ENCODE measurements at places on chromosomes 11 and 22.

DNA sequence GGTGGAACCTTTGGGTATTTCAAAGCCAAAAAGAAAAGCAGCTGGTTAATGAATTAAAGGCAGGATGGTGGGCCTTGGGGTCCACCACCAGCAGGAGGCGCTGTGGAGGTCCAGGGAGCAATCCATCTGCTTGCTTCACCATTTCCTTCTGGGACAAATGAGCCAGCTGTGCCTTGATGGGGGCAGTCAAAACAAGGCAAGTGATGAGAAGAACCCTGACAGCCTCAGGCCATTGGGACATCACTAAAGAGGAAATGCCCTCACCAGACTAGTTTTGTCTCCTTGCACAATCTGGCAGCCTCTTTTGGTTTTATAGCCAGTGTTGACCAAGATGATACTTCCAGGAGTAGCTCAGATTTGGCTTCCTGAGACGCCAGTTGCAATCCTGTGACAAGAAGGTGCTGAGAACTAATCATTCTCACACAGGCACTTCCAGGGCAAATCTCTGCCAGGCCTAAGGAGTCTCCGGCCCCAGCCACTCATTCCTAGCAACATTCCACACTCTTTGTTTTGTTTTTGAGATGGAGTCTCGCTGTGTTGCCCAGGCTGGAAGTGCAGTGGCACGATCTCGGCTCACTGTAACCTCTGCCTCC lies 38.2 kb upstream of the WEE1 start:
- peak; percentile 65 for DNase-seq

DNA sequence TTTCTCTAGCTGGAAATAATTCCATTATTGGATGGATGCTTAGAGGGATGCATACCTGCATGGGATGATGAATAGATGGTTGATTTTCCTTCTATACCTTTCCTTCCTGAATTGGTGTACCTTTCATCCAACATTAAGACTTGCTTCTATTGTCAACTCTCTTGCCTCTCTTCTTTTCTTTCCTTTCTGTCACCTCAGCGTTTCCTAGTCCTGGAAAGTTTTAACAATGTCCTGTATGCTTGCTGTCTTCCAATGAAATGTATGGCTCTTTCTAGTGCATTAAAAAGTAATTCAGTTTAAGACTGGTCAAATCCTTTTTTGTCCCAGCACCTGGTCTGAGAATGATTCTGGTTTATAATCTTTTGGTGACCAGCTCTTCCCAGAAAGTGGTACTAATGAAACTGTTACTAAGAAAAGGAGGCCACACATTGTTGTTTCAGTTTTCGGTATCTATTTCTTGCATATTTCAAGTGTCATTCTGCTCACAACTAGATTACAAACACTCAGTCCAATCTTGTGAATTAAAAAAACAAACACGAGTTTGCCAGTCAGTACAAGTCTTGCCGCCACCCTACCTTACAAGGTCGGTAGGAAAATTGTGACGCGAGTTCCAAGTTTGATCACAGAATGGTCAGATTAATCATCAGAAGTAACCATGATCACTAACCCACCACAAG lies 8.0 kb downstream of the POU2AF1 start:
- DNase-seq = no peak

DNA sequence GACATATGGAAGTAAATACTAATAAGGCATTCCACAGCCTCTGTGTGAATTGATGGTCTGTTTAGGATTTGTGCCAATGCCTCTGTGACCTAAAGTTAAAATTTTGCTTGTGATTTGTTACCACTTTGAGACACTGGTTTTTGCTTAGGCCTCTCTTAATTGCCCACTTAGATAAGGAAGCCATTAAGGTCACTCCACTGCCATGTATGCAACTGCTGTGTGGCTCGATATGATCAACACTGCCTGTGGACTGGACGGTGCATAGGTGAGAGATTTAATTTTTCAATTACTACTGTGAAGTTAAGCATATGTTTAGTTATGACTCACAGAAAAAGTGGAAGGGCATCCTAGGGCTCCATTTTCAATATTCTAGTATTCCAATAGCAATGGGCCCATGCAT lies 36.9 kb downstream of the CSRP3 start:
- DNase-seq = no peak

DNA sequence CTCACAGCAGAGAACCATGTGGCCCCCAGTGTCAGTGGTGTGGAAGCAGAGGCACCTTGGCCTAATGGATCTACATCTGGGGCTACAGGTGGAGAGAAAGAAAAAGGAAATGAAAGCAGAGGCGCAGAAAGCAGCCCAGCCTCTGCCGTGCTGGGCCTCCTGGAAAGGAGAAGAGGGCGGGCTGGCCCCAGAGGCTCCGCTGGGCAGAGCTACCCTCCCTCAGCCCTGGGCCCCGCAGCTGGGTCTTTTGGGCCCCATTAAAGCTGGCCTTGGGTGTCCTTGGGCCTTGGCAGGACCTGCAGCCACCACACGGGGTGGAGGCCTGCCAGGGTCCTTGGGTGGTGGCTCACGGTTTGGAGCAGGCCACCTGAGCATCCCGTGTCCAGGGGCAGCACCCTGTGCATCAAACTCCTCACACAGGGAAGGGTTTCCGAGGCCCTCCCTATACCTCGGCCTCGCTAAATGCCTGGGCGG lies 31.6 kb upstream of the GAL start:
- DNase-seq = no peak

GRCh38 chr22:47781427-47782111 lies 1019.1 kb downstream of the TBC1D22A start:
- no peak for DNase-seq

DNA sequence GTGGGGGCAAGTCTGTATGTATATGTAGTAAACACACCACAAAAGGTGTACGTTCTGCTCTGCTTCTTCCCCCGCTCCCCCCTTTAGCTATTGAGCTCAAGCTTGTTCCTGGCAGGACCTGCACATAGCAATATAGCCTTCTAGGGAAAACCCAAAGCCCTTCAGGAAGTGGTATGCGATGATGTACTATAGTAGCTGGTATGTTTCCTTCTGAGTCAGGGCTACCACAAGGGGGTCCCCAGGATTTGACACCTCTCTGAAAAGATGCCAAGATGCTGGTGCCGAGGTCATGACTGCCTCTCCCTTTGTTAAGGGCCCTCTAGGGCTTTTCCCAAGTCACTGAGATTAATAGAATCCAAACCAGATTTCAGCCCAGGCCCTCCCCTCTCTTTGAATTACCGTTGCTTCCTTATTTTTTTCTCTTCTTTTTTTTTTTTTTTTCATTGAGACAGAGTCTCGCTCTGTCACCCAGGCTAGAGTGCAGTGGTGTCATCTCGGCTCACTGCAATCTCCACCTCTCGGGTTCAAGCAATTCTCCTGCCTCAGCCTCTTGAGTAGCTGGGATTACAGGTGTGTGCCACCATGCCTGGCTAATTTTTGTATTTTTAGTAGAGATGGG lies 268.4 kb downstream of the ETS1 start:
- DNase-seq = peak; percentile 43

DNA sequence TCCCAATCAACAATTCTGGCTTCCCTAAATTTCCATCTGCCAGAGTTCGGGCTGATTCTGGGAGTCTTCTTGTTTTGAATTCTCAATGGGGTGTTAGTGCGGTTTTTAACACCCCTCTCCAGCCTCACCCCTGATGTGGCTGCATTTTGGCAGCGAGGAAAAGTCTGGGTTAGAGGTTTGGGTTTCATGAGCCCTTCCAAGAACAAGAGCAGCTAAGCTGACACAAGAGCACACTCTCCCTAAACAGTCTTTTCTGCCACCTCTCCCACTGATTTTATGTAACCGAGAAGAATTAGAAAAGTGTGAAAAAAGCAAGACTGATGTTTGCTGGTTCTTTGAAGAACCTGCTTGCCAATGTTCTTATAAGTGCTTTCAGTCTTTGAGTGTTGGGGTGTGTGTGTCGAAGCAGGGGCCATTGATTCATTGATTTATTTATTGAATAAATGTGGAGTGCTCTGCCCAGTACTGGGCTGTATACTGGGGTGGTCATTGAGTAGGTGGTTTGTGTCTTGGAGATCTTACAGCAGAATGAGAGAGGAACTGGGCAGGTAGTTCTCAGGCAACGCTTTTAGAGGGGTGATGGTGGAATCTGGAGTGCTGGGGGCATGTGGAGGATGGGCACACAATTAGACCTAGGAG lies 101.5 kb downstream of the TRAF6 start:
- no peak for DNase-seq

DNA sequence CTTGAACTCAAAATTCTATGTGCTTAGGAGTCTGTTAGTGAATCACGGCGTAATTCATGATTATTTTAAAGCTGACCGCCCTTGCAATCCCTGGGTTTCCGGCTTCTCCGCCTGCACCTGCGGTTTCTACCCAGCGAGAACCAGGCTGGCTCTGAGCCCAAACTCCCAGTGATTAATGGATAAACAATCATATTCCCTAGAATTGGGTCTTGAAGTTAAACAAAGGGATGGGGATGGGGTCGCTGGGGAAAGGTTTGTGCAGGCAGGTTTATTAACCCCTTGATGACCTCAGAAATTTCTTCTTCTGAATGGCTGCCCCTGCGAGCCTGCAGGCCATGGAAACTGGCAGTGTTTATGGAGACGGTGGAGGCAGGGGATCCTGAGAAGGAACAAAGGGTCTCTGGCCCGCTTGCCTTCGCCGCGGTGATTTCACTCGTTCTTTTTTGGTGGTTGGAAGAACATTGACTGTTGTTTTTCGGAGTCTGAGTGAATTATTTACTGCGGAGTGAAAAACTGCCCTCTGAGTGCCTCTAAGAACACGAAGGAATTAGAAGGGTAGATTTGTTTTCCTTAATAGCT lies 1000.3 kb downstream of the BRD1 start:
- peak; percentile 72 for DNase-seq

DNA sequence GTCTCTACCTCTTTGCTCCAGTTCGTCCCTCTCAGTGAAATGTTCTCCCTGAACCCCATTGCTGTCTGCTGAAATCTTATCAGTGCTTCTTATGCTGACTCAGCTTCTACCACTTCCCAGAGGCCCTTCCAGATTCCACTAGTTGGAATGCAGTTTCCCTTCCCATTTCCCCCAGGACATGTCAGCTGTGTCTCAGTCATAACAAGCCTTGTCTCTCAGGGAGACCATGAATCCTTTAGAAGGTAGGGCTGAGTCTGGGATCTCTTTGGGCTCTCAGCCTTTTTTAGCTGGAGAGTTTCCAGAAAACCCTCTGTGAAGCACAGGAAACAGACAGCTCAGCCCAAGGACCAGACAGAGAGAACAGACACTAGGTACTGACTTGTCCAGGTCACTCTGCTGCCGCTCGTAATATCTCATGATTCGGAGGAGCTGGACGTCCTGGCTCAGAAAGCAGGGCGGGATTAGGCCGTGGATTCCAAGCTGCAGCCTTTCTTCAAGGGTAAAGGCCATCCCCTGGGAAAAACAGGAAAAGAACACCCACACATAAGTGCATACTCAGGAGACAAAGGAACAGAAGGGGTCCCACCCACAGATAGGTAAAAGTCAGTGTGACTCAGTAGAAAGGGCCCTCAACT lies 113.0 kb downstream of the ME3 start:
- DNase-seq = peak; percentile 74

DNA sequence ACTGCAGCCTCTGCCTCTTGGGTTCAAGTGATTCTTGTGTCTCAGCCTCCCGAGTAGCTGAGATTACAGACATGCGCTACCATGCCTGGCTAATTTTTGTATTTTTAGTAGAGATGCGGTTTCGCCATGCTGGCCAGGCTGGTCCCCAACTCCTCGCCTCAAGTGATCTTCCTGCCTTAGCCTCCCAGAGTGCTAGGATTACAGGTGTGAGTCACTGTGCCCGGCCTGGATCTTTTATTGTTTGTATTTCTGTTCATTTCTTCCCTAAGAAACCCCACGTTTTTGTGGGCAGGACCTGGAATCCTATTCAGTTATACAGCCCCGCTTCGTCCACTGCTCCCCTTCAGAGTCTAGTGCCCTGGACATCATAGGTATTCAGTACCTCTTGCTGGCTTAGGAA lies 28.7 kb downstream of the ZBTB16 start:
- peak; percentile 61 for DNase-seq

GRCh38 chr11:62054484-62055121 lies 69.2 kb upstream of the INCENP start:
- no peak for DNase-seq

GRCh38 chr22:49996119-49996517 lies 16.4 kb downstream of the IL17REL start:
- DNase-seq = no peak

GRCh38 chr11:18608376-18608775 lies 8.8 kb downstream of the MISFA start:
- no peak for DNase-seq

GRCh38 chr11:119290894-119291497 lies 25.9 kb downstream of the MCAM start:
- DNase-seq = no peak

GRCh38 chr11:85914425-85914824 lies 59.2 kb downstream of the CCDC83 start:
- DNase-seq = no peak

DNA sequence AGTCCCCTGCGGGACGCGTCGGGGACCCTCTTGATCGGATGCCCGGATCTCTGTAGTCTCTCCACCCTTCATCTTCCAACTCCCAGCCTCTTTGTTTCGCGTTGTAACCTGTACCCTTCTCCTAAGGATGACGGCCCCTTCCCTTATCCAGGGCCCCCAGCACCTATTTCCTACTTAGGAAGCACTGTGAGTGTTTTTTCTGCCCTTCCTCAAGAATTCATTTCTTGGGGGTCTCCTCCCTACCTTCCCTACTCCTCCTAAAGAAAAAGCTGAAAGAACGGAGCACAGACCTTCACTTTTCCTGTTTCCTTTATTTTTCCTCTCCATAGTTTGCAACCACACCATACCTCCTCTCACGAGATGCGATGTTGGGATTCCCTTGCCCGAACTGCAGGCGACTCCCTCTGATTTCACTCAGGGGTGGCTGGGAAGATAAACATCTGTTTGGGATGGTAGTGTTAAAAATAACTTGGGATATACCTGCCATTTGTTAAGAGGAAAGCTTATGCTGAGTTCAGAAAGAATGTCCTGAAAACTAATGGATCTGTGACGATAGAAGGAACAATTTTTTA lies 593 bp downstream of the FAM118B start:
- DNase-seq = peak; percentile 29

DNA sequence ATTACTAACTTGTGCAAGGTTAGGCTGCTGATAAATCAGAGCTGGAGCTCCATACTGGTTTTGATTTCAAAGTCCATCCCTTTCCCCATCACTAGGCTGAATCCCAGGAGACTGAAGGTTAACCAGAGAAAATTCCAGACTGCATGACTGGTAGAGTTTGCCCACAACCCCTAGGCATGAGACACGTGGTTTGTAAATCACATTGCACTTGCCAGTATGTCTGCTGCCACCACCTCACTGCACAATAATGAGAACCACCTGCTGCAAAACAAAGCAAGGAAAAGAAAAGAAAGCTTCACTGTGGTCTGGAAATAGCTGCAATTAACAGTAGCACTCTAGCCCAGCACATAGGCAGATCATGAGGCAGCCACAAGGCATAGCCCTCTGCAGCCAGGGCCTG lies 67.6 kb upstream of the NTM start:
- peak; percentile 72 for DNase-seq

DNA sequence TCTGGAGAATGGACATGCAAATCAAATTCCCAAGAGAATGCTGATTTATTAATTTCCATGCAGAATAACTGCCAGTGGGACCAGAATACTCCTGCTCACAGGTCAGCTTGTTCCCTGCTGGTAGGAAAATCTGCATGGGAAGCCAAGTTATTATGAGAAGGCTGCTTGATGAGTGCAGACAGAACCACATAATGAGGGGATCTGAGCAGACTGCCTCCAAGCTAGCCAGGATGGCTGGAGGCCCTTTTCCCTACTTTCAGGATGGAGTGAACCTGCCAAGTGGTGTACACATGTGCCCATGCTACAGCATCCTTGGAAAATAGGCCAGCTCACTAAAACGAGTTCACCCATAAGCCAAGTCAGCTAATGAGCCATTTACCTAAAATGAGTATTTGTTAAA lies 55.2 kb upstream of the ZBED5 start:
- DNase-seq = no peak

- DNase-seq = no peak
Measured at GRCh38 chr11:118120793-118121192, 31.8 kb downstream of the SCN4B start.

GRCh38 chr11:134139873-134140331 lies 71.0 kb downstream of the JAM3 start:
- DNase-seq = peak; percentile 87

All from astrocyte of the hippocampus (primary cell).